ENCODE measurements at places on chromosomes 11 and 22.

- no peak for DNase-seq
These were observed 36.5 kb downstream of the VSIG10L2 start for GRCh38 chr11:125982348-125982730.

- DNase-seq, result no peak
These were observed 46.4 kb downstream of the RCN1 start for GRCh38 chr11:32137263-32137662.

DNA sequence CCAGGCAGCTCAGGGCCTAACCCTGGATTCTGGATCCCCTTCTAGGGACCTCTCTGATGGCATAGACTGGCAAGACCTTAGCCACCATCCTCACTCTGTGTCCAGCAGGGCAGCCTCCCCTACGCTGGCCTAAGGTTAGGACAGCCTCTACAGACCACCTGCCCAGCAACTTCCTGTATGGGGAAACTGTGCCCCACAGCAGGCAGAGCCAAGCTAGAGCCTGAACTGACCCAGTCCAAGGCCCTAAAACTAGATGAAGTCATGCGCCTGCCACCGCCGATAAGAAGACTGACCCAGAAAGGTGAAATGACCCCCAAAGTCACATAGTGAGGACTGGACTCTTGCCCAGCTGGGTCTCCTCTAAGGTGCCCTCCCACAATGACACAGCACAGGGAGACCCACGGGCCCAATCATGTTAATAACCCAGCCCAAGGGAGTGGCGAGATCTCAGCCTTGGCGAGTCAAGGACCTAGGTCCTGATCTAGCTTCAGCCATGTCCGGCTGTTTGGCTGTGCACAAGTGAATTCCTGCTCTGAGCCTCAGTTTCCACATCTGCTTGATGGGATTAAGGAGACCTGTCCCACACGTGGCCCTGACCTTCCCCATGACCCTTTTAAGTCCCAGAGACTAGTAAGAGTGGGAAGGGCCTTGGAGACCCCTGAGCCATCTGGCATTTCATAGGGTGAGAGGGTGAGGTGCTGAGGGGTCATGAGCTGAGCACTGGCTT lies 17.6 kb downstream of the STARD10 start:
- no peak for DNase-seq

GRCh38 chr11:108289699-108290098 lies 66.8 kb downstream of the ATM start:
- DNase-seq, result no peak

GRCh38 chr11:12149672-12150225 lies 39.4 kb downstream of the MICAL2 start:
- no peak for DNase-seq

DNA sequence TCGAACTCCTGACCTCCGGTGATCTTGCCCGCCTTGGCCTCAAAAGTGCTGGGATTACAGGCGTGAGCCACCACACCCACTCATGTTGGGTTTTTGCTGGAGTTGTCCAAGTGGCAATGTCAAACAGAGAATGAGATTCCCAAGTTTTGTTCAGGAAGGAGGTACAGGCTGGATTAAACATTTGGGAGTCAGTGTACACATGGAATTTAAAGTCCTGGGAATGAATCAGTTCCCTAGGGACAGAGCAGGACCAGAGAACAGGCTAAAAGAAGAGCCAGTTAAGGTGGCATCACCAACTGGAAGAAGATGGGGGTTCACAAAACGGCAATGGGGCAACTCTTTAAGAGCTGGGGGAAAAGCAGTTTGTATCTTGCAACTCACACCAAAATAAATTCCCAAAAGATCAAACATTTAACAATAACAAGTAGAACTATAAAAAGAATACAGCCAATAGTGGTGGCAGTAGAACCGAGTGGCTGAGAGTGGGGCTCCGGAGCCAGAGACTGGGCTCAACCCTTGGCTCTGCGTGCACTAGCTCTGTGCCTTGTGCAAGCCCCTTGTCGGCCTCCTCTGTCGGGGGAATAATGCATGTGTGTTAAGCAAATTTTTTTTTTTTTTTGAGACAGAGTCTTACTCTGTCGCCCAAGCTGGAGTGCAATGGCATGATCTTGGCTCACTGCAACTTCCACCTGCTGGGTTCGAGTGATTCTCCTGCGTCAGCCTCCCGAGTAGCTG lies 33.8 kb upstream of the CTSD start:
- DNase-seq, result no peak

DNA sequence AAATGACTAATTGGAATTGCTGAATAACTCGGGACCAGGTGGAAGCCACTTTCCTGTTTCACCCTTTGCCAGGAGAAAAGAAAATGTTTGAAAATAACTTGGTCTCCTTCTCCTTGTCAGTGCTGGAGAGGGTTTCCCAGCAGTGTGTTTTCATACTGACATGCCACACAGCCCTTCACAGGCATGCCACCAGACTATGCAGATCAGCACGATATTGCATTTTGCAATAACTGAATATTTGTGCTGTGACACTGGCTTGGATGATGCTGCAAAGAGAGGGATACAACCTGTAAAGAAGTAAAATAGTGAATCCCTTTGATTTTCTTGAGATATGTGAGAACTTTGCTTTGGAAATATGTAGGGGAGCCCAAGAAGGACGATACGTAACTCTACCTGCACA lies 200.0 kb upstream of the NAV2 start:
- DNase-seq, result no peak

DNA sequence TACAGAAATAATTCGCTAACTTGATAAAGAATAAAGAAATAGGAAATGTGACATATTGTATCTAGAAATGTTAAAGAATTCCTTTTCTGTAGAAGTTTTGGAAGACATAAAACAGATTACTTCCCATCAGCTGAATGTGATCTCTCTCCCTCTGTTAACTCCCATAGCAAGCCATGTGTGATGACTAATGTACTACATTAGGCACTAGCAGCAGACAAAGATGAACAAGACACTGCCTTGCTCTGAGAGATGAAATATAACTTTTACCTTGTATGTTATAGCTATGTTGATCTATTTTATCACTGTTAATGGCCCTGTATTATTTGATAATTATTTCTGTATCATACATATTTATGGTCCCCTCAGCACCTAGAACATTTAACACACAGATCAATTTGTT lies 817.2 kb downstream of the LRRC4C start:
- no peak for DNase-seq

- DNase-seq, result no peak
These were observed 280.4 kb upstream of the CNTN5 start for GRCh38 chr11:98740321-98740720.

DNA sequence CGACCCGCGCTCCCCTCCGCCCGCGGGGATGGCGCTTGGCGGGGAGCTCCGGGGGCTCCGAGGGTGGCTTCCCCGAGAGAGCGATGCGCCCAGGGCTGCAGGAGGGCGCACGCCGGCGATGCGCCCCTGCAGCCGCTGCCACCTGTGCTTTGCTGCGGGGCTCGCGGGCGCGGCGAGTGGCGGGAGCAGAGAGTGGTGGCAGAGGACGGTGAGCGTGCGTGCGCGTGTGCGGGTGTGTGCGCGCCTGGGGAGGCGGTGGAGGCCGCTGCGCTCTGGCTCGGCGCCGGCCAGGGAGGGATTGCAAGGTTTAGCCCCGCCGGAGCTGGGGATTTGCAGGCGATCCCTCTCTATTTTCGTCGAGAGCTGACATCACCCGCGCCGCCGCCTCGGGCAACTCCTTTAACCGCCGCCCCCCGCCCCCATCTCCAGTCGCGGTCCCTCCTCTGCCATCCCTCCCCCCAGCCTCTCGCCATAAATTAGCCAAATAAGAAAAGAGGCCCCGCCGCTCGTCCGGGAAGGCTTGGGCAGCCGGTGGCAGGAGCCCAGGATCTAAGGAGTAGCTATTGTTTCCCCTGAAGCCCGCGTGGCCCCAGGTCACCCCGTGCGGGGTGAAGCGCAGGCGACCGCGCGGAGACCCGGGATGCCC lies at the start of gene SLC1A2:
TSS of gene SLC1A2 (minus strand) at position 375 of the 646 bp plus-strand sequence. CDS start 592 bp downstream, outside the sequence.
- no peak for DNase-seq

DNA sequence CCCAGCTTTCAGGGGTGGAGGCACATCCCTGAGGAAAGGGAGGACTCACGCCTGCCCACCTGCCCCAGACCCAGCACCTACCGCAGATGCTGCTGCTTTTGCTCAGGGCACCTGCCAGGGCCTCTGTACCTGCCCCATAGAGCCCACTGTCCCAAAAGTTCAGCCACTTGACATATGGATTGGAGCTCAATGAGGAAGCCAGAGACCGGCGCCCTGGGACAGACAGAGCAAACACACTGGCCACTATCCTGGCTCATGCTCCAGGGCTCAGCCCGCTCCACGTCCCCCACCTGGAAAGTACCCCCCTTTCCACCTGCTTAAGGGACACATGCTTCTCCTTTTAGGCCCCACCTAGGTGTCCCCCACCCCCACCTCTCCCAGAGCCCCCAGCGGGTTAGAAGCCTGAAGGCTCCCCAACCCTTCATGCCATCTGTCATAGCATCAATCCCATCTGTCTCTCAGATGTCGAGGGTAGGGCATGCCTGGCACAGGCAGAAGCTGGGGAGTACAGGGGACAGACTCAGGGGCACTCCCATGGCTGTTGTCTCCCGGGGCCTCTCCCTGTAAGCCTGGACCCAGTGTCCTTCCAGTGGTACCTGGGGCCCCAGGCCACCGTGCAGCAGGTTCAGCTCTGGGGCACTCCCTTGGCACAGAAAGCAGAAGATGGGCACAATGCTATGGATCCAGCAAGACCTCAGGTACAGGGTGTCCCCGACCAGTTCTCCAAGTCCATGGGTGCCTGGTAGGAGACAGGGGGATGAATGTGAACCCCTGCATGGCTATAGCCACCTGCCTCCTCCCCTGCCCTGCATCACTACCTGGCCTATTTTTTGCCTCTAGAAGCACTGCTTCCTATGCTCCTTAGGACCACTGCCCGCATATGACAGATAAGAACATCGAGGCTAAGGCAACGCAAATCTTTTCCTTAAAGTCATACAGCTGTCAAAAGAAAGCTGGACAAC lies 2.2 kb upstream of the P2RX6 start:
- no peak for DNase-seq

- DNase-seq, result no peak
These were observed 4.3 kb upstream of the RRM1 start for GRCh38 chr11:4090258-4090657.

DNA sequence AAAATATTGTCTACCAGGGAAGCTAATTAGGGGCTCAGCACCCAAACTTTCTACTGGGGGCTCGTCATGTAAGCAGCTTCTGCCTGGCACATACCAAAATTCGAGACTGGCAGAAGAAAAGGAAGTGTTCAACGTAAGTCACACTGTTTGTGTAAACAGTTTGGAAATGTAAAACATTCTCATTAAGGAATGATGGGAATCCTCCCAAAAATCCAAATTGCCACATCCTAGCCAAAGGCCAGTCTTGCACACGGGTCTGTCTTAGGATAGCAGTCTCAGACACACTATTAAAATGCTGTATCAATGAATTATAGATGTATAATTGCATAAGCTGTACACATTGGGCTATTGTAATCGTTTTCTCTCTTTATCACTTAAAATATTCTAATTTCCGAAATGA lies 28.9 kb downstream of the CUL5 start:
- DNase-seq, result no peak

- DNase-seq, result no peak
These were observed 680.9 kb upstream of the ANO5 start for GRCh38 chr11:21511835-21512440.

DNA sequence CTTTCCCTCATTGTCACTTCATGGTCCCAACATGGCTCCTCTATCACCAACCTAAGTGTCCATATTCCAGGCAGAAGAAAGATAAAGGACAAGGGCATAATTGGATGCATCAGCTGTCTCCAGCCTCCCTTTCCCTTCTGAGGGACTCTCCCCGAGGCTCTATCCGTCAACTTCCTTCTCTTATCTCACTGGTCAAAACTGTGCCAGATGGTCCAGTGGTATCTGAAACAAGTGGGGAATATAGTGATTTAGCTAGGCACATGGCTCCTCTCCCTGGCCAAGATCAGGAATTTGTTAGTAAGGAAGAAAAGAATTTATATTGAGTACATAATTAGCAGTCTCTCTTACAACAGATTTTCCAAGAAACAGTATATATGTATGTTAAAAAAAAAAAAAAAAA lies 12.6 kb upstream of the SPON1 start:
- DNase-seq, result no peak

GRCh38 chr22:40806711-40807110 lies 12.4 kb downstream of the SLC25A17 start:
- DNase-seq, result no peak

DNA sequence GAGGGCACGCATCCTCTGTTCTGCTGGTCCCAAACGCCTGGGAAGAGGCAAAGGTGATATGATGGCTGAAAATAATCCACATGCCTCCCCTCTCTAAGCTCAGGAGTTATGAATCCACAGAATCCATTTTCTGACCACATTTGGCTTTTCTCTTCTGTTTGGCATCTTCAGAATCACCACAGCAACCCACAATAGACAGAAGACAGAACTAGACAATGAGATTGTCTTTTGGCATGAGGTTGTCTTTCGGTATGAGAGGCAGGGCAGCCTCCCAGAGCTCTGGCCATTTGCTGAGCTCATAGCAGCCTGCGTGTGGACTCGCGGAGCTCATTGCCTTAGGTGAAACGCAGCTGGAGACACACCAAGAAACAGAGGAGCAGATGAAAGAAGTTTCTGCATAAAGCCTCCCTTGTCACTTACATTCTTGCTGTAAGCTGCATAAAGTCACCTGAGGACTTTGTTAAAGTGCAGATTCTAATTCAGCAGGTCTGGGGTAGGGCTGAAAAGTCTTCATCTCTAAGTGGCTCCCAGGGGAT lies 868.0 kb downstream of the NTM start:
- DNase-seq, result no peak

- no peak for DNase-seq
These were observed 58.7 kb downstream of the ZNF280B start for GRCh38 chr22:22449819-22450218.

DNA sequence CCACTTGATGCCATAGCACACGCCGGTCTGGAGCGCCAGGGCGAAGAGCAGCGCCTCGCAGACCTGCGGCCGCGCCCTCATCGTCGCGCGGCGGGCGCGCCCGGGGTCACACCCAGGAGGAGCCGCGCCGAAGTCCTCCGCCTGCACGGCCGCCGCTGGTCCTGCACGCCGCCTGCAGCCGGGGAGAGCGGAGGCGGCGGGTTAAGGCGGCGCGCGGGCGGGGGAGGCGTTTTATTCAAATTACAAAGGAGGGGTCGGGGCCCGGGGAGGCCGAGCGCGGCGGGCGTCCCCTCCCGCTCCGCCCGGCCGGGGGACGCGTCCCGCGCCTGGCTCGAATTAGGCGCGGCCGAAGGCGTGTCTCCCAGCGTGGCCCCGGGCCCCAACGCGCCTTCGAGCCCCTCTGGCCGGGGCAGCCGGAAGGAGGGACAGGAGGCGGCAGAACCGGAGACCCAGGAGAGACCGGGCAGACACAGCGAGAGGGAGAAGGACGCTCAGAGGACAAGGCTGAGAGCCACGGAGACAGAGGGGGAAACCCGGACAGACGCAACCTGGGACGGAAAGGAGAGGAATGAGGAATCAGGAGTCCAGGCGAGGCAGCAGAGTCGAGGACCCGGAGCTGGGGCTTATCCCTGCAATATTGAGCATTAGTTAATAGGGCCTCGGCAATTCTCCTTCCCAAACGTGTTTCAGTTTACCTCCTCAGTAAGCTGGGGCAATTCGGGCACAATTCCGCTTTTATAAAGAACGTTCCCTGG lies at the start of gene WNT11:
TSS of gene WNT11 (minus strand) at position 176 of the 755 bp plus-strand sequence. CDS start at position 81, 95 bp downstream.
- DNase-seq, result no peak
